ENCODE measurements at places on chromosomes 16 and 17.

- DNase-seq: no peak
These were observed 54.6 kb downstream of the ACTG1 start for GRCh38 chr17:81457917-81458555.

- DNase-seq: no peak
These were observed 52.1 kb upstream of the LYRM9 start for GRCh38 chr17:27945333-27945616.

DNA sequence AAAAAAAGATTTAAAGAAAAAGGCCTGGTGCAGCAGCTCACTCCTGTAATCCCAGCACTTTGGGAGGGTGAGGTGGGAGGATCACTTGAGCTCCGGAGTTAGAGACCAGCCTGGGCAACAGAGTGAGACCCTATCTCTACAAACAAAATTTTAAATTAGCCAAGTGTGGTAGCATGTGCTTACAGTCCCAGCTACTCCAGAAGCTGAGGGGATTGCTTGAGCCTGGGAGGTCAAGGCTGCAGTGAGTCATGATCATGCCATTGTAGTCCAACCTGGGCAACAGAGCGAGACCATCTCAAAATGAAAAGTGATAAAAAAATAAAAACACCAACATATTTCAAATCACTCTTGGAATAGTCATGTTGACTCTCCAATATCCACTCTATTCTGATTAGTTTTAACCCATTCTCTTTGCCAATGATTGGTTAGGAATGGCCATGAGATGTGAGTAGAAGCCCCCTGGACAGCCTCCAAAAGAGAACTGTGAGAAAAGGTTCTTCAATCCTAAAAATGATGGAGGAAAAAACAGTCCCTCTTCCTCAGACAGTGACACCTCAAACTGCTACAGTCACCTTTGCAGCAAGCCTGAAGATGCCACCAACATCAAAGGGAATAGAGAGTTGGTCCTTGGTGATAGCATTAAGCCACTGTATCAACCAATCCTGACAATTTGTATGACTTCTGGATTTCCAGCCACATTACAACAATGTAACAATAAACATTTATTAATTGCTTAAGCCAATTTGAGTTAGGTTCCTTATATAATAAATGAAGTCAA lies 2.9 kb upstream of the KANSL1 start:
- DNase-seq: no peak

DNA sequence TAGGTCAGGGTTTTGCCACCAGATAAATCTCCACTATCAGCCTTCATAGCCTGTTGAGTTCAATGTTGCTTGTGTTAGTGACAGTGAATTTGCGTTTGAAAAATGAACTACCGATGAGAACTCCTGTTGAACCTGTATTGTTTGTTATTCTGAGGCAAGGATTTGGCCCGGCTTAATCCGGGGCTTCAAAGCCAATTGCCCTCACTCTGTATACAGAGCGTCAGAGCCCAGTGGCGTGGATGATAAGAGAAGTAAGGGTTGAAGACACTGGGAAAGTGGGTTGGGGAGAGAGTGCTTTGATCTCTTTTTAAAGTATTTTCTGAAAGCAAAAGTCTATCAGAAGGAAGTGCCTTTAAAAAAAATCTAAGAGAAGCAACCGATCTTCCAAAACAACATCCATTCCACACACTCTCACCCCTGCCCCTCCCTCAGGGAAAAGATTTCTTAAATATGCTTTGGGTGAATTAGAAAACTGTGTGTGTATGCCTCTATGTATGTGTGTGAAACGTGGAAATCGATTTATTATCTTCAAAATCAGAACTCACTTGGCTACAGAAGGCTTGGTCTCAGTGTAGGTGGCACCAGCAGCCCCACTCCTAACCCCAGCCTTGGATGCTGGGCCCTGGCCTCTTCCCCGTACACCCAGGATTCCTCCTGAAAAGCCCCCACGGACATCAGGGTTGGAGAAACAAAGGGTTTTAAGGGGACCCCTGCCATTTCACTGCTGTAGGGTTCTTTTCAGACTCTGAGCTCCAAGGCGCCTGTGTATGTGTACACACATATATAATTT lies 8.8 kb downstream of the TBX4 start:
- no peak for DNase-seq

- DNase-seq: no peak
These were observed 76.4 kb downstream of the SOCS1 start for GRCh38 chr16:11179574-11179973.

DNA sequence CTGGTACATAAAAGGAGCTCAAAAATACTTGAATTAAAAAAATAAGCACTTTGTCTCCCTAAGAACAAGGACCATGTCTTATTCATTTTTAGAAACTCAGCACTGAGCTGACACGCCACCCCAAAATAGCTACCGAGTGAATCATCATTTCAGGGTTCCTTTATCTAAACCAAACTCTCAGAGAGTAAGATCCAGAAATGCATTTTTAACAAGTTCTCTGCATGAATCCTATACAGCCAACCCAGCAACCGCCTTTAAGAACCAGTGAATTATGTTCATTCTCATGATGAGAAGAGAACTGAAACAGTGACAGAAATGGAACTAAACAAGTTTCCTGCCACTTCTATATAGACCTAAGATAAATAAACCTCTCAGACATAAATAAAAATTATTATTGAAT lies 8.7 kb downstream of the C16orf87 start:
- no peak for DNase-seq

DNA sequence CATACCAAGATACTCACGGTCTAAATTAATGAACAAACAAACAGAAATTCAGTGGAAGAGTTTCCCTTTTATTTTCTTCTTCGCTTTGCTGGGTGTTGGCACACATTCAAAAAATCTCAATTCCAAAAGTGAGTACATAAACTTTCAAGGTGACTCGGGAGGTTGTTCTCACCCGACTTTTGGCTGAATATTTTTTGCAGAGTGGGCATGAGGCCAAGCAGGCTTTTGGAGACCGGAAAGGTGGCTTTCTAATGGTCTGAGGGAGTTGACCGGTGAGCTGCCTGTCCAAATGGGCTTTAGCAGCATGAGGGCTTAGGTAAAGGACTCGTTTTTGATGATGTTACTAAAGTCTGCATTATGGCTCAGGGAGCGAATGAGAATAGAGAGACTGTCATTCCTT lies 318.7 kb downstream of the CPPED1 start:
- DNase-seq: no peak

GRCh38 chr17:8856869-8857575 lies 10.5 kb downstream of the PIK3R6 start:
- no peak for DNase-seq

- no peak for DNase-seq
These were observed 16.0 kb downstream of the HOXB4 start for GRCh38 chr17:48561884-48562810.

DNA sequence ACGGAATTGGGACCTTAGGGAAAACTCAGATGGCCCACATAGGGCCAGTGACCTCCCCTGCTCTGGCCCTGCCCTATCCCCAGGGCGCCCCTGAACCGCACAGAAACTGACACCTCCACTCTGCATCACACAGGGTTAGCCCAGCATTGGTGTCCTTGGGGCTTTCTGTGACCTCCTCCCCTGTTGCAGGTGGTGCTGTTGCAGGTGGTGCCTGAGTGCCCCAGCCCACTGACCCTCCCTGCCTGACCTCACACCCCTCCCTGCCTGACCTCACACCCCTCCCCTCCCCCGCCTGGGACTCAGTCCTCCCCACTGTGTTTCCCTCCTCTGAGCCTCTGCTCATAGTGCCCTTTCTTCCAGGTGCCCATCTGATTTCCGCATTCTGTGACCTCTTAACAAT lies 21.4 kb downstream of the TNFRSF13B start:
- no peak for DNase-seq

GRCh38 chr16:1438229-1439057 lies 5.9 kb downstream of the CCDC154 start:
- no peak for DNase-seq

DNA sequence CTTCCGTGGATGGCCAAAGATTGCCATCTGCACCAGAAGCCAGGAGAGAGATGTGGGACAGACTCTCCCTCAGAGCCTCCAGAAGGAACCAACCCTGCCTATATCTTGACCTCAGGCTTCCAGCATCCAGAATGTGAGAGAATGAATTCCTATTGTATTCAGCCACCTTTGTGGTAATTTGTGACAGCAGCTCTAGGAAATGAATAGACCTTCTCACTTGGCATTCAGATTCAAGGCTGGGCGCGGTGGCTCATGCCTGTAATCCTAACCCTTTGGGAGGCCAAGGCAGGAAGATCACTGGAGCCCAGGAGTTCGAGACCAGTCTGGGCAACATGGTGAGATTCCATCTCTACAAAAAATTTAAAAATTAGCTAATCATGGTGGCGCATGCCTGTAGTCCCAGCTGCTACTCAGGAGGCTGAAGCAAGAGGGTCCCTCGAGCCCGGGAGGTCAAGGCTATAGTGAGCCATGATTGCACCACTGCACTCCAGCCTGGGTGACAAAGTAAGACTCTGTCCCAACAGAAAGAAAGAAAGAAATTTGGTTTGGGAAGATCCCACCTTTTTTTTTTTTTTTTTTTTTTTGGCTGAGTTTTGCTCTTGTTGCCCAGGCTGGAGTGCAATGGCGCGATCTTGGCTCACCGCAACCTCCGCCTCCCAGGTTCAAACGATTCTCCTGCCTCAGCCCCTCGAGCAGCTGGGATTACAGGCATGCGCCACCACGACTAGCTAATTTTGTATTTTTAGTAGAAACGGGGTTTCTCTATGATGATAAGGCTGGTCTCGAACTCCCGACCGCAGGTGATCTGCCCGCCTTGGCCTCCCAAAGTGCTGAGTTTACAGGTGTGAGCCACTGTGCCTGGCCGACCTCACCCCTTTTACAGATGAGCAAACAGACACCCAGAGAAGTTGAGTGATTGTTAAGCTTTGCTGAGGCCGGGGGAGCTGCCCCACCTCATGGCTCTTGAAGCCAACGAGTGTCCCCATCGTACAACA lies 4.3 kb upstream of the CPSF4L start:
- DNase-seq: no peak

GRCh38 chr17:18009609-18010420 lies 29.2 kb downstream of the ATPAF2 start:
- no peak for DNase-seq

- no peak for DNase-seq
These were observed 14.0 kb upstream of the OR1E2 start for GRCh38 chr17:3447625-3448024.

- no peak for DNase-seq
These were observed 25.6 kb upstream of the MRPS23 start for GRCh38 chr17:57875290-57876022.

- no peak for DNase-seq
These were observed 304.1 kb upstream of the C16orf82 start for GRCh38 chr16:26762594-26762993.

GRCh38 chr16:67528222-67528869 lies at the start of gene RIPOR1:
Gene RIPOR1 (plus strand): TSS chr16:67528829. CDS start chr16:67538447, 9,618 bp downstream.
- DNase-seq: peak; percentile 32

DNA sequence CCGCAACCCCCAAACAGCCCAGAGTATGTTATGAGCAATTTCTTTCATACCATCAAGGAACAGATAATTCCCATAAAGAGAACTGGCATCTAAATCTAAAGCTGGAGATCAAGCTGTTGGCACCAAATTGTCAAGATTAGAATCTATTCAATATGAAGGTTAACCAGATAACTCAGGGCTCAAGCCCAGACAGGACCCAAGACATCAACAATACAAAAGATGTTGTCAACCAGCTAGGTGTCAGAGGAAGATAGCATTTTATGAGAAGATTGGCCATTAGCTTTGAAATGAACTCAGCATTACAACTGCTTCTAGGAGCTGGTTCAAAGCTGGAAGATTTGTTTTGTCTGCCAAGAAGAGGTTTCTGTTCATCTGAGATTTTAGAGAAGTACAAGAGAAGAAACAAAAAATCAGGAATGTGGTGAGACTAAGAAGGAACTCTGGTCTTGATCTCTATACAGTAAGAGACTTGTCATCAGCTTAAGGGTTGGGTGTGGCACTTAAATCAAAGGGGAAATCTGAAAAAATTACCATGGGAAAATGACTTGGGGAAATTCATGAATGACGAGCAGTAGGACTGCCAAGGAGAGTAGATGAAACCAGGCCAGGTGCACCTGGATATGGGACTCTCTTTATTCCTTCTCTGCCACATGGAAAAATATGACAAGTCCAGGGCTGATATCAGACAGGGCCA lies 64.2 kb upstream of the COX10 start:
- no peak for DNase-seq

DNA sequence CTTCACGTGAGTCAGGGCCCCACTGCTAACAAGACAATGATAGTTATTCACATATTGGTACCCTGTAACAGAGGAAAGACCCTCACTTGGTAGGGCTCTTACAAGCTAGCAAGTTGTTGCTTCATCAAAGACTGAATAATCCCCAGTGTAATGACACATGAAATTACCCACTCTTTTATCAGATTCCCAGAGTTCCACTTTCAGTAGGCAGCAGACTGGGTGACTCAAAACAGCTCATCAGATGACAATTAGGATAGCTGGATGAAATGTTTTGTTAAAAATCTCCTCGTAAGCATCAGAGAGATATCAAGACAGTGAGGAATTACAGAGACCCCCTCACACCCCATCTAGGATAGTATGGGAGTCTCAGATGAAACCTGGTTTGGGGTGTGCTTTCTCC lies 6.8 kb upstream of the OR1E2 start:
- no peak for DNase-seq

DNA sequence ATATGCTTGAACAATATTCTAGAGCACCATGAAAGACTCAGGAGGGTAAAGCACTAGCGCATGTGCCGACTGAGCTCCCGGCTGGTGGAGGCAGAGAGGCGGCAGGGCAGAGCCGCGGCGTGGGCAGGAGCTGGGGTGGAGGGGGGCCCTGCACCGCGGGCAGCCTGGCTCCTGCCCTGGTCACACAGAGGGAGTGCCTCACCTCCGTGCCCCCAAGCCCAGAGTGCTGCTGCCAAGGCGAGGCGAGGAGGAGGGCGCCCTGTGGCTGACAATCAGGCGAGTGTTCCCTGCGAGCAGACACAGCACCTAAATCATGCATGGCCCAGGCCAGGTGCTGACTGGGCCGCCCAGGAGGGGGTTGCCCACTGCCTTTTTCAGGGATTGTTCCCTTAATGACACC lies 105.8 kb upstream of the TNRC6C start:
- DNase-seq: no peak

DNA sequence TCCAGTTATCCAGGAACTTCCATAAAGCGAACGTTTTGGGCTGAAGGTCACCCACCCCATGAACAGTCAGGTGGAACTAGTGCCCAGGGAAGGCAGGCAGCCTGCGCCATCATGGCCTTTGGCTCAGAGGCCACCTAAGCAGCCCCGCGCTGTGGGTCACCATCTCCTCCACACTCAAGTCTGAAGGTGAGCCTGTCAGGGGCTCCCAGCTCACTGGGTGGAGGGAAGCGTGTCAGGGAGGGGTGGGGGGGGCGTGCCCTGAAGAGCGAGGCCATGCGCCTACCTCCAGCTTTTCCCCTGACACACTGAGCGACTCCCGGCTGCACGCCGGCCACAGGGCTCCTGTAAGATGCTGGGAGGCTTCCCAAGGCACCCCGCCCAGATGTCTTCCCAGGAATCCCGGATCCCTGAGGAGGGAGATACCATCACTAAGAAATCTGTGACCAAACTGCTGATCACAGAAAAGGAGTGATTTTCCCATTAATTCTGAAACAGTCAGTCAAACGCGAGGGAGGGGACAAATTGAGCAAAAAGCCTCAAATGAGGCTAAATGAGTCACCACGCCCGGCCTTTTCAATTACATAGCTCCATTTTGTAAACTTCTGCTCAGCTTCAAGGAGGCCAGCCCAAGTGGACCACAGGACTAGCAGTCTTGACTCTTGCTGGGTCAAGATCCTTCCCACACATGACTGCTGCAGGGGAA lies 26.5 kb upstream of the SLC25A19 start:
- DNase-seq: no peak

GRCh38 chr16:85396879-85397871 lies 215.9 kb upstream of the GSE1 start:
- no peak for DNase-seq

- DNase-seq: no peak
These were observed 3.4 kb downstream of the TERF2 start for GRCh38 chr16:69382421-69382820.

Measured in CD4-positive, alpha-beta T cell (primary cell).